ENCODE measurements at places on chromosomes 6 and 20.

DNA sequence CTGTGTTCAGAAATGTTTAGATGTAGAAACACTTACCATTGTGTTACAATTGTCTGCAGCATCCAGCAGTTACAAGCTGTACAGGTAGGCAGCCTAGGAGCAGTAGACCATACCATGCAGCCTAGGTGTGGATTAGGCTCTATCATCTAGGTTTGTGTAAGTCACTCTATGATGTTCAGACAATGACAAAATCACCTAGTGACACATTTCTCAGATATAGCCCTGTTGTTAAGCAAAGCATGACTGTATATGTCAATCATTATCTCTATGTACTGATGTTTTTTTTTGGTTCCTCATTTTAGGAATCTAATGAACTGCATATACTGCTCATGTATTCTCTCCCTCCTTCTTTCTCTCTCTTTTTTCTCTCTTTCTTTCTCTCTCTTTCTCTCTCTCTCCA is 22.2 kb downstream of the CST8 start:
- DNase-seq = no peak

- no peak for DNase-seq
These were observed 140.4 kb downstream of the JARID2 start for GRCh38 chr6:15386110-15386755.

DNA sequence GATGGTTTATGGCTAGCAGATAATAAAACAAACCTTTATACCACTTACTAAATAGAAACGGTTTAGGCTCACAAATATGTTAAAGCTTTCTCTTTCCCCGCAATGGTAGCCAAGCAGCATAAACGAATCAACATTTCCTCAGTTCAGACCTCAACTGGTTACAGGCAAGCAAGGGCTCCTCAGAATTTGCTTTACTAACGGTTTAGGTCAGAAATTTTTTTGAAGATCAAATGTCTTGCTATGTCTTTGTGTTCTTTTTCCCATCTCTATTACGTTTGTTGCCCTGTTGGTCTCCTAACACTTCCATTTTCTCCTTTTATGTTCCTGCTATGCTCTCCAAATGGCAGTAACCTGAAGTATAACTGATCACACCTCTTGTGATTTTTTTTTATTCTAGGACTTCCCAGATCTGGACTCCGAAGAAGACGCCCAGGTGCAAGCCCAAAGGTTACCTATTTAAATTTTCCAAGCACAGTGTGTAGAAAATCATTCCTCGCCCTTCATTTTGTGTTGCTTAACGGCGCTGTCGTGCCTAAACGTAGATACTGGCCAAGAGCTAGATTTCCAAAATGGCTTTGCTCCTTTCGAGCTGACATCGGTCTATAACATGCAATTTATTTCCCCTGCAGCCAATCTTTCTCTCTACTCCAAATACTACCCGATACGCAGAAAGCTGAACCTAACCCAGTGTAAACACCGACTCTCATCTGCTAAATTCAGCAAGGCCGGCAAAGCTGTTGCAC is 717 bp upstream of the ASF1A start:
- peak; percentile 68 for DNase-seq

DNA sequence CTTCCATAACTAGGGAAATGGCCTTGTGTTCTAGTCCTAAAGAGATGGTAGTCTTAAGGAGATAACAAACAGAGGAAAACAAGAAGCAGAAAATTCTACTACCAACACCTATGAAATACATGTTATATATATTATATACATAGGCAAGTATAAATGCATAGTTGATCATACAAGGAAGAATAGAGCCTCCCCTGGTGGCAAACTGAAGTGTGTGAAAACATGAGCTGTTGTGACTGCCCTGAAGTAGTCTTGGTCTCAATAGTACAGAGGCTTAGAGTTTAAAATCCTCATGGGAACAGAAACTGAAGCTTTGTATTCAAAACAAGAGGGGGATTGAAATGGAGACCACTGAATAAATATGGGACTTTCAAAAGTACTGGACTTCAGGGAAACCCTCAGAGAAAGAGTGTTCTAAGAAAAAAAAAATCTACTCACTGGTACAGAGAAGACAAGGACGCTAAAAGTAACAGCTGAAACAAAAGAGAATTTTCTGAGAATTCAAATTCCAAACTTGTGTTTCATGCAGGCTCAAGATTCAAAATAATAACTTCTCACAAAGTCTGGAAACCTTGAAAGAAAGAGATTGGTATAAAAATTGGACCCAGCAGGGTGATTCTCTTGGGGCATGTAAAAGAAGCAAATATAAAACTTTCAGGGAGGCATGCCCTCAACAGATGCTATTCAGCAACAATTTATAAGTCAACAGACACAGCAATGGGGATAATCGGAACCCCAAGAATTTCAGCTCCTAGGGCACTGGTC is 59.7 kb upstream of the SAMD3 start:
- peak; percentile 42 for DNase-seq

DNA sequence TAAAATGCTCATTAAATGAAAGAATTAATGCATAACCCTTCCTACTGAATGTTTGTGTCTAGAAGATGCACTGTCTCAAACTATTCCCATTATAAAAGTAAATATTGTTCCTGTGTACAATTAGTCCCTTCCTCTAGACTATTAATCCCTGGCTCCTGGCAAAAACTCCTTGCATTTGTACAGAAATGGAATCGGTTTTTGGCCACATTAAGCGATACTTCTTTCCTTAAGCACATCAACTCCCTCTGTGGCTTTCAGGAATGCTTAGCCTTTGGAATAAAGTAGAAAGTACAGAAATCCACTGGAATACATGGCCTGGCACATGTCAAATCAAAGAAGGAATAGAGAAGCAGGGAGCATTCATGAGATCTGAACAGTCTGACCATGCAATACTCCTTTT is 179.8 kb downstream of the GMPR start:
- DNase-seq = no peak

GRCh38 chr20:63103402-63104311 is 96.9 kb upstream of the BHLHE23 start:
- DNase-seq = peak; percentile 11

- no peak for DNase-seq
These were observed 170.3 kb downstream of the TSHZ2 start for GRCh38 chr20:53142225-53143127.

DNA sequence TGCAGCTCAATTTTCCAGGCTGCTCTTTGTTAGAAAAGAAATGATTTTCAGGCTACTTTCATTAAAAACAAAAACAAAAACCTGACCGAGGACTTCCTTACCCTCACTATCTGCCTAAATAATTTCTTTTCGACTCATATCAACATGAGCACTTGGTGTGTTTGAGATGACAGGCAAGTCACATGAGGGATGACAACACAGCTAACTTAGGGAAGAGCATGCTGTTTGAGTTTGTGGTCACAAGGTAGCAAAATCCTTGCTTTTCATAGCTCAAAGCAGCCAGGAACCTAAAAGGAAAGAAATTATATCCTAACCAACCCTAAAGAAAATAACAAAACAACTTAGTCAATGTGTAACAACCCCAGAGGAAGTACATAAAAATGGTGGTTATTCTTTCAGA is 459.5 kb downstream of the KIF16B start:
- no peak for DNase-seq

- DNase-seq = no peak
These were observed 35.5 kb upstream of the TMX4 start for GRCh38 chr20:8055096-8055495.

DNA sequence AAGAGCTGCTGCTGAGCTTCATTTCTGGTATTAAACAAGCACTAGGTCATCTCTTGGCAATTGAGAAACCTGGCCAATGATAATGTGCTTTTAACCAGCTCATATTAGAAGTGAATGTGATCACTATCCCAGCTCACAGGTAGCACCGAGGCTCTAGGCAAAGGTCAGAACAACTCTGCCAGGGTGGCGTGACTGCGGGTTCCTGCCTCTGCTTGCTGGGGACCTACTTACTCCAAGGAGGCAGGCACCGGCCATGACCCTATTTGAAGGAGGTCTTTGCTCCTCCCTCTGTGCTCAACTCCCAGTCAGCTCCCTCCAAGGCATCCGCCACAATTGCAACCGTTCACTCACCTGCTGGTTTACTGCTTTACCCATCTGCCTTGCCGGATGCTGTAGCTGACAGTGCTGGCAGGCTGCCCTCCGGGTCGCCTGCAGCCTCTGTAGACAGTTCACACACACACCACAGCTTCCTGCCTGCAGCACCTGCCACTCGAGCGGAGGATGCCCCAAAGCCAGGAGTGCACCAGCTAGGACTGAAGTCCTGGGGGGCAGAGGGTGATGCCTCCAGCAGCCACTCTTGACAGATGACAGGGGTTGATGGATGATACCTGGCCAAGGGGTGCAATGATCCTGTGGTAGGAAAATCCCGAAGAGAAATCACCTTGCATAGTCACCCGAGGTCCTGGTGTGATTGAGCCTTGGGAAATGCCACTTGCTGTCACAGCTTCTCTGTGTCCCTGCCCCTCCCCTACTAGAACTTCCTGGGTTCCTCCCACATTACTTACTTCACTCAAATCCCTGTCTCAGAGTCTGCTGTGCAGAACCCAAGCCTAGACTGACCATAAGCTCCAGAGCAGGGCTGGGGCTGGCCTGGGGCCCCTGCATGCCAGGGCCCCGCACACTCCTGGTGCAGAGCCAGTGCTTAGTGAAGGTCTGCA is 8.8 kb upstream of the VSX1 start:
- DNase-seq = no peak

- DNase-seq = peak; percentile 71
These were observed 2.6 kb upstream of the TFAP2C start for GRCh38 chr20:56626367-56627121.

DNA sequence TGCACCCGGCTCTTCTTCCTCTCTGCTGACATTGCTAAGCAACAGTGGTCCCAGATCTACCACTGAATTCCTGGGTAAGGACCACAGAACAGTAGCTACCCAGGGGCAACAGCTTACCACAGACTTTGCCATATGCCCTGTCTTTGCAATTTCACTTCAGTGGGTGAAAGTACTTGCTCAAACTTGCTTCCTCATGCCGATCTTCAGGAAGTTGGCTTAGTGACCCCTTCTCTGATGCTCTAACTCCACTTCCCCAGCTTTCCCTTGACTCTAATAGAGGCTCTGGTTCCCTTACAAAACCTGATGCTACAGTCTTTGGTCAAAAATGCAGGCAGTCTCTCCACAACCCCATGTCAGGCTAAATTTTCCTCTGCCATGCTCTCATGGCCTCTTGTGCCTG is 3.3 kb upstream of the TAAR5 start:
- DNase-seq = no peak

- no peak for DNase-seq
These were observed 31.0 kb upstream of the VEGFA start for GRCh38 chr6:43738877-43739641.

- peak; percentile 87 for DNase-seq
These were observed 2.7 kb upstream of the COL12A1 start for GRCh38 chr6:75208298-75209183.

GRCh38 chr6:150266309-150266708 is 102.5 kb upstream of the IYD start:
- no peak for DNase-seq

GRCh38 chr6:66198062-66198624 is 491.1 kb upstream of the EYS start:
- peak; percentile 10 for DNase-seq

DNA sequence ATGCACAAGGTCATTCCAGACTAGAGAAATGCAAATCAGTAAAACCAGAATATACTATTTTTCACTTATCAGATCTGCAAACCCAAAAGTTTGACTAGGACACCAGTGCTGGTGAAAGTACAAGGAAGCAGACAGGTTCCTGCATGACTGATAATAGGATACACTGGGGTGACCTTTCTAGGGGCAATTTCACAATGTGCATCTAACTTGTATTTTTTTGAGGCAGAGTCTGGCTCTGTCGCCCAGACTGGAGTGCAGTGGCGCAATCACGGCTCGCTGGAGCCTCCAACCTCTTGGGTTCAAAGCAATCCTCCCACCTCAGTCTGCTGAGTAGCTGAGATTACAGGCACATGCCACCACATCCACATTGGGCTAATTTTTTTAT is 11.4 kb downstream of the COMMD7 start:
- DNase-seq = no peak

- DNase-seq = no peak
These were observed 24.8 kb upstream of the AMD1 start for GRCh38 chr6:110849781-110850180.

DNA sequence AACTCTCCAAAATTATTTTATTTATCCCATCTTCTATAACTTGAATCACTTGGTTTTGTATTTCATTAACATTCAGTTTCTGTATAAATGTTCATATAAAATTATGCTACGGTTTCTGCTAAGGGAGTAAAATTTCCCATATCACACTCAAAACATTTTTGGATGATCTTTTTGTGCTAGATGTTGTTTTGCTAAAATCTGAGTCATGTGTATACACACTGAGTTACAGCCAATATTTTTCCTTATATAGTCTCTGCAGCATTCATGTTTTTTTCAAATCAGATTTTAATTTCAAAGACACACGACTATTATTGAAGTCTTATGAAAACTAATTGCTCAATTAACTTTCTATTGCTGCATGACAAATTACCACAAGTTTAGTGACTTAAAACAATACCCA is 54.3 kb upstream of the SLC2A12 start:
- DNase-seq = no peak

- peak; percentile 25 for DNase-seq
These were observed 10.8 kb upstream of the ARMC2 start for GRCh38 chr6:108837236-108837971.

DNA sequence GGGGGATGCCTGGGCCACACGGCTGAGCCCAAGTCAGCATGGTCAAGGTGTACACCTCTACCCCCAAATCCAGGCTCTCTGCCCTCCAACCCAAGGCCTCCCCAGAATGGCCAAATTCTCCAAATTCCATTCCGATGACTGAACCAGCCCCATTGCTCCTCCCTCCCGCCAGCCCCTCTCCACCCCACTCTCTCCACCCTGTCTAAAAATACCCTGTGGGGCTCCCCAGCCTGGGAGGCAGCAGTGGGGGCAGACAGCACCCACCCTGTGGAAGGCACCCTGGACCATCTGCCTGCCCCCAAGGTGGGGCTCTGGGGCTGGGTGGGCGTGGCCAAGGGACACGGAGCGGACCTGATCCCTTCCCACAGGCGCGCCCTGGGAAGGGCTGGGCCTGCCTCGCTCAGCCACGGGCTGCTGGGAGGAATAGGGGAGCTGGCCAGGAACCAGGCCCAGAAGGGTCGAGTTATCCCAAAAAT is 11.4 kb downstream of the TEAD3 start:
- DNase-seq = peak; percentile 83

- no peak for DNase-seq
These were observed 243.2 kb downstream of the RFPL4B start for GRCh38 chr6:112590326-112590725.

GRCh38 chr6:163263196-163263595 is 151.3 kb upstream of the QKI start:
- DNase-seq = no peak

- DNase-seq = no peak
These were observed 13.2 kb downstream of the GCNT2 start for GRCh38 chr6:10534419-10534762.

- DNase-seq = peak; percentile 80
These were observed 51.7 kb downstream of the CHMP4B start for GRCh38 chr20:33862709-33863403.

- DNase-seq = peak; percentile 96
These were observed 198.5 kb upstream of the RSPO3 start for GRCh38 chr6:126919947-126920346.

- no peak for DNase-seq
These were observed 508.9 kb upstream of the ADGRB3 start for GRCh38 chr6:68126089-68126749.

Data from fibroblast of skin of right biceps (primary cell).